ENCODE measurements at places on chromosomes 6 and 20.

DNA sequence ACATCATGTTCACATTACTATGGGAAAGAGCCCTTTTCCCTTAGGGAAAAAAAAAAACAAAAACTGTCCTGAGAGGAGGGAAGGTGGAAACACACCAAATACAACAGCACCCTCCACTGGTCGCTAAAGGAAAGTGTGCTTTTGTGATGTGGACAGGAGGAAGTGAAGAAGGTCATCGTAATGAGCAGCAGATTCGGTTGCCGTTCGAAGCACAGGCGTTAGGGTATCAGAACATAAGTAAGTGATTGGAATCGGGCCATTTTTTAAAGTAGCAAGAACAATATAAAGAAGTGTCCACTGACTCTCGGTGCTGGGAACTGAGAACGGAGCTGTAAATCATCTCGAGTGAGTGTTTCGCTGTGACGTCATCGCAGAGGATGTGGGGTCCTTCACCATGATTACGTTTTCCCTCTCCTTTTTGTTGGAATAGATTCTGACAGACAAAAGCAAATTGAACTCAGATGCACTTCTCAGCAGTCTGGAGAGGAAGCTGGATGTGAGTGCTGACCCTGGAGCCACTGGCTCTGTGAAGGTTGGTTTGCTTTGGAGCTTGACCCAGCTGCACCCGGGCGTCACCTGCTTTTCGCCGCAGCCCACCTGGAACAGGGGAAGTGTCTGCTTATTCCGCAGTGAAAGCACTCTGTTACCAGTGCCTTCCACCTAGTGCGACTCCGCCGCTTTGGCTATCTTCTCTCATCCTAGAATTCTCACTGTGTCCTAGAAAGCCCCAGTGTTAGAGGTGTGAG is 203.6 kb upstream of the GMDS start:
- DNase-seq: peak; percentile 69

- DNase-seq: no peak
These were observed 116.8 kb downstream of the FIG4 start for GRCh38 chr6:109807881-109808280.

DNA sequence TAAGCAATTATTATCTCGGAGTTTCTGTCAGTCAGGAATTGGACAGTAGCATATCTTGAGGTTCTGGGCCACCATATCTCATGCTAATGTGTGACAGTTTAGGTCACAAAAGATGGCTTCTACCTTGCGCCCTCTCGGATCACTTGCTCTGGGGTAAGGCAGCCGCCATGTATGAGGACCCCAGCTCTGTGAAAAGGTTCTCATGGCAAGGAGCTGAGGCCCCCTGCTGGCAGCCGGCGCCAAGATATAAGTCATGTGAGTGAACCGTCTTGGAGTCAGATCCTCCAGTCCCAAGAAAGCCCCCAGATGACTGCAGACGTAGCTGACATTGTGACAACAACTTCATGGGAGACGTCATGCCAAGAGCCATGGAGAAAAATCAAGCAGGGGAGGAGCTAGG is 670.8 kb downstream of the KIF16B start:
- DNase-seq: no peak

GRCh38 chr6:101818051-101818450 is 424.5 kb downstream of the GRIK2 start:
- DNase-seq: no peak

DNA sequence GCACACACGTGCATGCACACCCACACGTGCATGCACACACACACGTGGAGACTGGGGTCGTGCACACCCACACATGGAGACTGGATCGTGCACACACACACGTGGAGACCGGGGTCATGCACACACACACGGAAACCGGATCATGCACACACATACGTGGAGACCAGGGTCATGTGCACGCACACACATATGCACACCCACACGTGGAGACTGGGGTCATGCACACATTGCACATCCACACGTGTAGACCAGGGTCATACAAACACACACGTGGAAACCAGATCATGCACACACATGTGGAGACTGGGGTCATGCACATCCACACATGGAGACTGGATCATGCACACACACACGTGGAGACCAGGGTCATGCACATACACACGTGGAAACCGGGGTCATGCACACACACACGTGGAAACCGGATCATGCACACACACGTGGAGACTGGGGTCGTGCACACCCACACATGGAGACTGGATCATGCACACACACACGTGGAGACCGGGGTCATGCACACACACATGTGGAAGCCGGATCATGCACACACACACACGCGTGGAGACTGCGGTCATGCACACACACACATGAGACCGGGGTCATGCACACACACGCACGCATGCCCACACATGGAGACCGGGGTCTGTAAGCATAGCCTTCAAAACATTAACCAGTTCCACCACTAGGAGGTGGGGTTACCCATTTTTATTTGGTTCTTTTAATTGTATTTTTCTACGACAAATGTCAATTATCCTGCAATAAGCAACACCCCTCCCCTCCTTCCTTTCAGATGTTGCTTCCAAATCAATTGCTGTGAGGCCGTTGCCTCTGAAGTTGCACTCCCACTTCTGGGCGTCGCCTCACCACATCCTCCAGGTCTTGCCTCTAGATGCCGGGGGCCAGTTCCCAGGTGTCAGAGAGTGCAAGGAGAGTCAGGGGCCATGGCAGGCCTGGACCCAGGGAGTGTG is 95.8 kb downstream of the TMEM242 start:
- DNase-seq: no peak

DNA sequence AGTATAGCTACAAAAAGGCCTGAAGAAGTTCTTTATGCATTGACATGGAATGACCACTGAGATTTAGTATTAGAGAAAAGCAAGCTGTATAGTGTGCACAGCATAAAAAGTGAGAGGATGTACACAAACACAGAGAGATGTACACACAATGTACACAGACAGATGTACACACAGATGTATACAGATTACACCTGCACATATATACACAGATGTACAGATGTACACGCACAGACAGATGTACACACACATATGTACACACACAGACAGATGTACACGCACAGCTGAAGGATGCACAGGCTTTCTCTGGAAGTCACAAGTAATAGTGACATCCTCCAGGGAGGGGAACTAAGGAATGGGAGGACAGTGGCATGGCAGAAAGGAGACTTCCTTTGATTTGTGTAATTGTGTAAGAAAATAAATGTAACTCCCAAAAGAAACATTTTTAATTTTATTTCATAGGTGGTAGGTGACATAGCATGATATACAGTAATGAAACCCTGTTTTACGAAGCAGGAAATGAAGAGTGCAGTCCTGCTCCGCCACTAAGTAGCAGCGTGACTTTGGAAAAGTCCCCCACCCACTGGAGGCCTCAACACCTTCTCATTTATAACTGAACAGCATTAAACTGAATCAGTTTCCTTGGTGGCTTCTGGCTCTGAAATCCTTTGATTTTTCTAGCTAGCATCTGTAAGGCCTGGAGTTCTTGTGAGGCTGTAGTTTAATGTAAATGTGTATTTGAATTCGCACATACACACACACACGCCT is 14.1 kb downstream of the NFATC2 start:
- DNase-seq: no peak

DNA sequence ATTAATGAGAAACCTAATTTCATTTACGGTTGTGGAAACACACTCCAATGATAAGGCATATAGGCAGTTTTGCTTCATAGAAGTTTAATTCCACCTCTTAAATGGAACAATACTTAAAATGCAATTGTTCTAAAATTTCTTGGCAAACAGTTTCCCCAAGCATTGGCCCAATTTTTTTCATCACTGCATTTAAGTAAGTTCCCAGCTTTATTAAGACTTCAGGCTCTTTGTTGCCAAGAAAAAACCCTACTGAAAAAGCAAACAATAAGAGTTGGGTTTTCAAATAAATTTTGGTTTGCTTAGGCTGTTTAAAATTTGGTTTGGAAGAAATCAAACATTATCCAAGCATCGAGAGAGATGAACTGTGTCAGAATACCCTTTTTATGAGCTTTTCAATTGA is 690.9 kb upstream of the NRSN1 start:
- no peak for DNase-seq

- peak; percentile 96 for DNase-seq
These were observed 3.4 kb upstream of the ZNF292 start for GRCh38 chr6:87151781-87152525.

GRCh38 chr6:134721060-134721405 is 228.9 kb downstream of the ALDH8A1 start:
- no peak for DNase-seq

GRCh38 chr6:163250116-163250515 is 164.4 kb upstream of the QKI start:
- no peak for DNase-seq

- DNase-seq: no peak
These were observed 542.3 kb downstream of the QKI start for GRCh38 chr6:163956571-163957407.

DNA sequence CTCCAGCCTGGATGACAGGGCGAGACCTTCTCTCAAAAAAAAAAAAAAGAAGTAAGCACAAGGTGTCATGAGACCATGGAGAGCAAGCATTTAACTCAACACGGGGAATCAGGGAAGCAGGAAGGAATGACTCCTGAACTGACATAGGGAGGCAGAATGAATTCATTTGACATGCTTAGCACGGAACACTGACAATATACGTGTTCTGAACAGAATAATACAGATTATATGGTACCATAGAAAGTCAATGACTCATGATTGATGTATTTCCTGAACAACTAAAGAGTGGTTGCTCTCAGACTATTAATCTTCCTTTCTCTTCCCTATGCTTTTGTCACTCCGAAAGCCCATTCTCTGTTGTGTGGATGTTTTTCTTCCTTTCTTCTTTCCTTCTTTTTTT is 20.7 kb upstream of the ASIP start:
- DNase-seq: no peak

DNA sequence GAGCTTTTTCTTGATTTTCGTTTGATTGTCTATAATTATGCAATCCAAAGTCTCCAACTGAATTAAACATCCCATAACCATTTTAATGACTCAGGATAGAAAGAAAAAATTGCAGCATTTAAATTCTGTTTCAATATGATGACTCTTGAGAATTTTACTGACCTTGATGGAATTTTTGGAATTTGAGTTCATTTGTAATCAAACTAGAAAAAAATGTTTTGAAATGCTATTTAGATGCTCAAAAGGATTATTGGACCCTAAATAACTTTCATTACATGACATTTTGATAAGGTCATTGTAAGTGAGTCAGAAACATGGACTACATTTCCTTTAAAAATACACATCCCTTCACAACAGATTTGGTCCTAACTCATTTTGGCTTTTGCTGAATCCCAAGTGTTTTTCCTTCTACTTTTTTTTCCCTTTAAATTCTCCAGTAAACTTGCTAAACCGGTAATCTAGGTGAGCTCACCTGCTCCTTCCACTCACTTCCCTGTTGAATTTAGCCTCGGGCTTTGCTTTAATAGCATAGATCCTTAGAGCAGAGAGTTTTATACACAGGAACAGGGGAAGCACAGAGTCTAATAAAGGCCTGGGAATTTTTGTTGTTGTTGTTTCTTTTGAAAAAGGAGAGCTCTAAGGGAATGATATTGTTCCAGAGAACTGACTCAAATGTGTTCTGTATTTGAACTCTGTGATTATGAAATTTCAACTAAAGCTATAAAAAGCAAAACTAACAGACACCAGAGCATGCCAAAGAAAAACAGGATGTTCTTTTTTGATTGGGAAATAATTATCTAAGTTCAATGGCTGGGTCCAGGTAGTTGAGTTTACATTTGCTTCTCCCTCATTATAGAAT is 1088.2 kb upstream of the CITED2 start:
- DNase-seq: peak; percentile 25

GRCh38 chr6:30321692-30322388 is 4.9 kb upstream of the TRIM39 start:
- no peak for DNase-seq

- no peak for DNase-seq
These were observed 3.9 kb downstream of the CDH22 start for GRCh38 chr20:46304361-46304760.

- no peak for DNase-seq
These were observed 16.1 kb upstream of the MRGBP start for GRCh38 chr20:62780204-62780603.

Data from right kidney (tissue), 9 donors.